ENCODE measurements at places on chromosomes 5 and 9.

DNA sequence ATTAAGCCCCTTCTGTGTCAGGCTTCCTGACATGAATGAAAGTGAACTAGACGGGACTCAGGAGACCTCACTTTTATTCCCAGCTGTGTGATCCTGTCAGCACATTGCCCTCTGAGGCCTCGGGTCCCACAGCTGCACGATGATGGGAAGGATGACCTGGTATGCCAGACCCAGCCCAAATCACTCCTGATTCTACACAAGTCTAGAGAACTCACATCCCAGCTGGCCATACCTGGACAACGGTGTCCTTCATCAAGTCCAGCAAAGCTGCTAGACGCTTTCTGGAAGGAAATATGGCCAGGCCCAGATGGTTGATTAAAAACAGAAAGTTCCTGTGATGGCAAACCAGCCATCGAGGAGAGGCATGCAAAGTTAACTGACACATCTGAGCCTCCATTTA, 118.0 kb upstream of the FSTL4 start:
- no peak for DNase-seq

- no peak for DNase-seq
Measured at GRCh38 chr5:110414360-110414759, 312.1 kb downstream of the TMEM232 start.

DNA sequence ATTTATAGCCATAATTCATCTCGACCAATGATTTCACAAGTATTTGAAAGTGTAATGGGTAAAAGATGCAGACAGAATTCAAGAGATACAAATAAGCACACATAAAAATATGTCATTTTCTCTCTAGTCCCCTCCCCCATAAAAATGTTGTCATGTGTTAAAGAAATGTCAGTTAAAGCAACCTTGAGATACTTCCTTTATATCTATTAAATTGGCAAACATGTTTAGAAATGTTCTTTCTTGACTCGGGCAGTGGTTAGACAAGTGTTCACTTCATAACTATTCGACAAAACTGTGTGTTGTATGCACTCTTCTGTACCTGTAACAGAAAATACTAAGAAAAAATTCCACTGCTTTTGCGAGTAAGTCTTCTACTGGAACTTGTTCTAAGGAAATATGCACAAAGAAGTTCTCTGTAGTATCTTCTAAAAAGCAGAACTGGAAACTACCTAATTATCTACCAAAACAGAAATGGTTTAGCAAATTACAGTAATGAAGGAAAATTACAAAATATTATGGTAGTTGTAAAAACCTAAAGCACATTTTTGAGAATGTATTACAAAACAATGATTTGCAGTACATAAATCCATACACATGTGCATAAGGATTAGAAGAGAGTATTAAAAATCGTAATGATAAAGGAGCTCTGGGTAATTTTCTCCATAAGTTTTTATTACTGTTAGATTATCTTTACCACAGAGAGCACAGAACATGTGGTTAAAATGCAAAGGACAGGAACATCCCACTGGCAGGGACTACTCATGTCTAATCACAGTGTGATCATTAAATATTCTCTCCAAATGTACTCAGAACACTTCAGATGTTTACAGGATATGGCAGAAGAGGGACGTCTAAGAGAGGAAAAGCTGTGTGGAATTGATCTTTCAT, 35.9 kb downstream of the FBXW2 start:
- no peak for DNase-seq

GRCh38 chr5:3345195-3345594, 250.4 kb upstream of the IRX1 start:
- no peak for DNase-seq

DNA sequence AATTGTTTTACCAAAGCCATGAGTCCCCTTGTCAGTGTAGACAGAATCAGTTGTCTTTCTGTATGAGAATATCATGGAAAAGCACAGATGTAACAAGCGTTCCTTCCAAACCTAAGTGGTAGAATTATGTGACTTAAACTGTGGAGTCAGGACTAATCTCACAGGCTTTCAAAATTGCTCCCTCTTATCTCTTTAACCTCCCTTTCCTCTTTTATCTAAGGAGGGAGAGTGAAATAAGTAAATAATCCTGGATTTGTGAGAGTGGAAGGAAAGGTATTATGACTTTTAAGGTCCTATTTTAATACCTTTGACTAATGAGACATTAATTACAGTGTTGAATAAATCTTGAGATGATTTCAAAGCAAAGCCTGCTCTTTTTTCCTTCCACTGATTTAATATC, 52.4 kb upstream of the LIFR start:
- DNase-seq, result no peak

- DNase-seq, result no peak
Measured at GRCh38 chr5:139426203-139426885, 13.0 kb downstream of the DNAJC18 start.

DNA sequence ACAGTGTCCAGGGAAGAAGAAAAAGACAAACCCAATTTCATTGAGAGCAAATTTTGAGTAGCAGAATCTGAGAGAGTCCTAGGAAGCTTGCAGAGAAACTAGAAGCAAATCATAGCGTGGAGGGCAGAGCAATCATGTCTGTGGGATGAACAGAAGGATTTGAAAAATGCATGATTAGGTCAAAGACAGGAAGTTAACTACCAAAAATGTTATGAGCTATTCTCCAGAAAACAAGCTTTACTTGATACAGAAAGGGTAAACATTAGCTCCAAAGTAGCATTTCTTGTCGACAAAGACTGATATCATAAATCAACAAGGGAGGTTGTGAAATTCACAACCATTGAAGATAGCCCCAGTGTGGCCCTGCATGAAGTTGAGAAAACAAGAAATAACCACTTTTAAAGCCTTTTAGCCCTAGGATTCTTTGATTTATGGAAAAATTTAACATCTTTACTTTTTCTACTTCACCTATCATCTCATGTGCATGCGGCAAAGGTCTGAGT, 97.7 kb upstream of the MEGF10 start:
- no peak for DNase-seq

DNA sequence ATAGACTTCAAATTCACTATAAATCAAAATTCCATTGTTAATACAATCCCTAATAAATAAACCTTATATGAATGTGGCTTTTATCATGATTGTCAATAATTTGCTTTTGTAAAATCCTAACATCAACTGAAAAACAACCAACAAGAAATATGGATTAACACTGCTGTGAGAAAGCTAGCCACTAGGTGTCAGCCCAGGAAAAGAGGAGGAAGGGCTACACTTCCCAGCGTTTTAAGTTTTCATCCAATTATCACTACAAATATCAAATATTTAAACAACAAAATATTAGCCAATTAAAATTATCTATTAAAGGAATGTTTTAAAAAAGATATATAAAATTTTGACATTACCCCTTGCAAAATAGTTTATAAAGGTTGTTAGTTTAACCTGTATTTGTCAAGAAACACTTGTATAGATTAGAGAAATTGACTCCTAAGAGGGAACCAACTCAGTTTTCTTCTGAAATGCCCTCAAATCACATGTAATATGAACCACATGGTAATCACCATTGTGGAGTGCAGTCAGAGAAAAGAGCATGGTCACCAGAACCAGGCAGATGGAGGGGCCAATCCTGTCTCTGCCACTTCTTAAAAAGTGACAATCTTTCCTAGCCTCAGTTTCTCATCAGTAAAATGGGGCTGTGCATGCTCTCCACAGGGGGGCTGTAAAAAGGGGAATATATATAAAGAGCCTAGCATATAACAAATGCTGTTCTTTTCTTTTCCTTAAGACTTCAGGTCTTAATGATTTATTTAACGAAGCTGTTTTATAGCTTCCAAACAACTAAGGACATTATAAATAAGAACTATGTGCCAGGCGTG, 188.2 kb downstream of the CRB2 start:
- DNase-seq, result no peak

GRCh38 chr9:95478335-95478734, 38.4 kb downstream of the PTCH1 start:
- DNase-seq, result no peak

GRCh38 chr5:31410089-31410488, 121.8 kb downstream of the DROSHA start:
- DNase-seq, result no peak

GRCh38 chr9:137632230-137633161, 13.7 kb downstream of the EHMT1 start:
- no peak for DNase-seq

DNA sequence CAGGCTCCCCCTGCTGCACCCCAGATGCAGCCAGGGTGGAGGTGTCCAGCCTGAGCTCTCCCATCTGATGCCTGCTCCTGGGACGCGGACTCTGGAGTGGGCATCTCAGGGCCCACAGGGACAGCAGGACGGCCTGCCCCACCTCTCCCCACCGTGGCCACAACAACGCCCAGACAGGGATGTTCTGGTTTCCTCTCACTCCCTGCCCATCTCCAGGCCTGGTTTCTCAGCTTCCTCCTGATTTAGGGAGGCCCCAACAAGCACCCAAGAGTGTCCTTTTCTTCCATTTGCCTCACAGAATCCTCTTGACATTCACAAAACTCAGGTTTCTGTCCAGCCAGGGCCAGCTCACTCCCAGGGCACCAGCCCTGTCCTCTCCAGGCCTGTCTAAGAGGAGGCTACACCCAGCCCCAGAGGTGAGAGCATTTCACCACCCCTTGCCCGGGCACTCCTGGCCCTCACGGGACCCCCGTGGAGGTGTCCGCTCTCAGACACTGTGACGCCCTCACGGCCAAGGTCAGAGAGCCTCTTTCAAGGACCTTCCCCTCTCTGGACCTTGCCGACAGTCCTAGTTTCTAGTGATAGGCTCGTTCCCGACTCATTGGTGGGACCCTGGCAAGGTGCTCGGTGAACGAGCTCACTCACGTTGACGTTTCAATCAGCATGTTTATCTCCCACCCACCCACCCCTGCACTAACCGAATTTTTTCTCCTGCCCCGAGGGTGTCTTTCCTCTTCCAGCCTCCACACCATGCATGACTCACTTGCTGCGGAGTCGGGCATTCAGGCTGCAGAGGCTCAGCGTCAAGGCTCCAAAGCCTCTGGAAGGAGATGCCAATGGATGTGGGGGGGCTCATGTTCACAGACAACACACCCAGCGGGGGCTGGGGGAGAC, 62.0 kb upstream of the UNC5A start:
- no peak for DNase-seq

GRCh38 chr5:150780187-150780692, 1.7 kb downstream of the SMIM3 start:
- no peak for DNase-seq

- DNase-seq, result no peak
Measured at GRCh38 chr9:96133321-96134021, 168.5 kb downstream of the HSD17B3 start.

DNA sequence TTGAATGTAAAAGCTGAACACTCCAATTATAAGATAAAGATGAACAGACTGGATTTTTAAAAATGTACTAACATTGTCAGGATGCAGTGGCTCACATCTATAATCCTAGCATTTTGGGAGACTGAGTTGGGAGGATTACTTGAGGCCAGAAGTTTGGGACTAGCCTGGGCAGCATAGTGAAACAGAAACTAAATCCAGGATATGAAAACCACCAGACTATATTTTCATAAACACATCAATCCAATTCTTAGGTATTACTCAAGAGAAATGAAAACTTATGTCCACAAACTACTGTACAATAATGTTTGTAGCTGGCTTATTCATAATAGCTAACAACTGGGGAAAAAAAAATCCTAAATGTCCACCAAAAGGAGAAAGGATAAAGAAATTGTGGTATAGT, 26.8 kb upstream of the NAA35 start:
- no peak for DNase-seq

- no peak for DNase-seq
Measured at GRCh38 chr5:66344544-66344943, 200.4 kb downstream of the SREK1 start.

GRCh38 chr5:108924457-108924961, 176.8 kb downstream of the FER start:
- DNase-seq, result no peak

DNA sequence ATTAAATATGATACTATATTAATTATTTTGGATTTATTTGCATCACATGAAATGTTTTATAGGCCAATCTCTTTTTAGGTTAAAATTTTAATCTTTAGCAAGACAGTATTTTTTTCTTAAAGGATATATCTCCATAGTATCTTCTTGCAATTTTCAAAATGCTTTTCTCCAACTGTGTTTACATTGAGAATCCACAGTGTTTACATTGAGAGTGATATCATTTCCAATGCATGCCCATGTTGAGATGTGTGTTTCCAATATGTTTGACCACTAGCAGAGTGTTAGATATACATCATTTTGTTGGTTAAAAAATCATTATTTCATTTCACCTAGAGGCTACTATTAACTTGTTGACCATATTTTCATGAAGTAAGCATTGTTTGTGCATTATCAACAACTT, 17.3 kb downstream of the VCAN start:
- no peak for DNase-seq

- peak; percentile 26 for DNase-seq
Measured at GRCh38 chr9:135905380-135906258, 1.7 kb downstream of the CAMSAP1 start.

DNA sequence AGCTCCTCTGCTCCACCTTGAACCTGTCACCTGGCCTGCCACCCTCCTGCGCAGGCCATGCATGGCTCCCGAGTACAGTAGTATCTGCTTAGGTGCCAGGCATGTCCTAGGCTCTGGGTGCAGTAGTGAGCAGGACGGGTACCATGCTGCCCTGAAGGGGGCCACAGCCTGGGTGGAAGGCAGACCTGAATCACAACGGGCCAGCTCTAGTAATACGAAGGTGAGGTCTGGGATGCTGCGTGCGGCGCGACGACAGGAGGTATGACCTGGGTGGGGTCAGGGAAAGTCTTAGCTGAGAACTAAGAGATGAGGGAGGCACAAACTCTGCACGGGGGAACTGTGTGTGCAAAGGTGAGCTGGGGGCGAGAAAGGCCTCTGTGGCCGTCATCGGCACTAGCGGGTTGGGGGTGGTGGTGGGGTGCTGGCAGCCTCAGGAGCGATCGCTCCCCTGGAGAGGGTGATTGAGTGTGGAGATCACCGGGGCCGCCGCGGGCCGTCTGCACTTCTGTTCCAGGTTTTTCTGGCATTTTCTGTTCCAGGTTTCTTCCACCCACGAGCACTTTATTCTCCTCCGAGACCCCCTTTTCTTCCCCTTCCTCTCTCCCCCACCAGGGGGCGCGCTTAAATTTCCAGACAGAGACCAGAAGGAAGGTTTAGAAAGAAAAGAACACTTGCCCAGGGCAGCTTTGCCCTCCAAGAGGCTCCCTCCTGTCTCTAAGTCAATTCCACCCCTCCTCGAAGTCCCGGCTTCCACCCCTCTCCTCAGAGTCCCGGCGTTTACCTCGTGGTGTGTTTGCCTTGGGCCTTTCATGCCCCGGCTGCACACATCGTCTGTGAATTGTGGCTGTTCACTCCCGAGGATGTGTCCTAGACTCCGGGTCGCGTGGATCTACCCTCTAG, 15.1 kb downstream of the PDLIM4 start:
- peak; percentile 60 for DNase-seq

- DNase-seq, result no peak
Measured at GRCh38 chr9:136900988-136901515, 14.7 kb downstream of the TRAF2 start.
